ENCODE measurements at places on chromosomes 2 and 18.
A peak's percentile ranks its signal among the peaks of the same experiment; 100 is the strongest.

DNA sequence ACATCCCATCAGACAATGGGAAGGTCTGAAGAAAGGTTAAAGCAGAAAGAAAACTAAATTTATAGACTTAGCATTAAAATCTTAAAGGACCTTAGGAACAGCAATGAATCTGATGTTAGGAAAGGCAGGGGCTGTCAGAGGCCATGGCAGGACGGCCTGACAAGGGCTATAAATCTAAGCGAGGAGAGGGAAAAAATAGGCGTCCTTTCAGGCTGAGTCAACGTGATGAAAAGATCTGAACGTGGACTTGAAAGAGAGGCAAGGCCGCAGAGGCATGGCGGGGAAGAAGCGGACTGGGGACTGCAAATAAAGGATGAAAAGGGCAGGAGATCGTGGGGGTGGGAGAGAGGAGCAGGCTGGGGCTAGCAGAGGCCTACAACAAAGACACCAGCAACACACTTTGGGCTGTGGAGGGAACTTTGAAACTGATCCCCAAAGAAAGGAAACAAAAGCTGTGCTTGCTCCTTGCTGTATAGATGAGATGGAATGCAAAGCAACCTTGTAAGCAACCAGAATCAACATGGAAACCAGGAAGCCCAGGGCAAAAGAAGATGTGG, 145.6 kb downstream of the NRP2 start:
- DNase-seq, result no peak

GRCh38 chr18:36153203-36153602, 23.5 kb downstream of the ELP2 start:
- DNase-seq, result peak; percentile 91

- no peak for DNase-seq
Observed at GRCh38 chr18:75200605-75201280, 8.2 kb downstream of the PTGR3 start.

- DNase-seq, result peak; percentile 54
Observed at GRCh38 chr2:174341293-174341994, 6.7 kb downstream of the SP9 start.

DNA sequence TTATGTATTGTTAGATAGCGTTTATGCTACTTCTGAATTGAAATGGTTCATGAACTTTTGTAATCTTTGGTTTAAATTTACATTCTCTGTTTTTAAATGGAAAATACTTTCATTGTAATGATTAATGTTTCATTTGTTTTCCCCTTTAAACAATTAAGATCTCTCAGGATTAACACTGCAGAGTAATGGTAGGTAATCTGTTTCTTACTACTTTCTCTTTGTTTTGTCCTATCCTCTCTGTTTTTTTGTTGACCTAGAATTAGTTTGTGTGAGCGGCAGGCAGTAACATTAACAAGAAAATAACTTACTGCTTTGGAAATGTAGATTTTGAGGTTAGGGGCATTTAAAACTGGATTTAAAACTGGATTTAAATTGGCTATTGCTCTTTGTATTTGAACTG, 19.1 kb downstream of the SMAD4 start:
- no peak for DNase-seq

GRCh38 chr2:196274387-196274809, 103.0 kb upstream of the STK17B start:
- DNase-seq, result no peak

DNA sequence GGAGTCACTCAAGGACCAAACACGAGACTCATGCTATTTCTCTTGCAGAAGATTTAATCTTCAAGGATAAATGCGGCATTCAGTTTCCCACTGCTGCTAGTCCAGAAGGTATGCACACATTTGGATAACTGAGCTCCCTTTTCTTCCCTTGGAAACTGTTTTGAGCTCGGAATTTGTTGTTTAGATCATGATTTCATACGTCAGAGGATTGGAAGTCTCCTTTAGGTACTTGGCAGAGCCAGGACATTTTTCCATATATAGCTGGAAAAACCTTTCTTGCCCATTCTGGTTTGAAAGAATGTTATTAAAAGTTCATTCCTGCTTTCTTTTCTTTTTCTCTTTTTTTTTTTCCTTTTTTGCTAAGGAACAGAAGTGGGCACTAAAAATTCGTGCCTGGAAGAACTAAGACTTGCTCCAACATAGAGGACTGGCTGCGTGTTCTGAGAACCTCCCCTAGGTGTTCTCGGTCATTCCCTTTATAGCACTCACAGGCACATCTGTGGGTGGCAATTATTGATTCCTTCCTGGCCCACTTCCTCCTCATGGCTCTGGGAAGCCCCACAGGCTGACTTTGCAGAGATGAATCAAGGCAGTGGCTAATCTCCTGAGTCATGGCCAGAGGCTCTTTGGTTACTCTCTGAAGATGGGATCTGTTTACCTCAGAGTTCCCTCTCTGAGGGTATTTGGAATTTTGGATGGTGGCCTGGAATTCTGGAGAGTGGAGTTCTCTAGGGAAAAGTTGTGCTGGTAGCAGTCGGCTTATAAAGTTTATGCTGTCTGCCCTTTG, 104.8 kb downstream of the PLCL1 start:
- no peak for DNase-seq

DNA sequence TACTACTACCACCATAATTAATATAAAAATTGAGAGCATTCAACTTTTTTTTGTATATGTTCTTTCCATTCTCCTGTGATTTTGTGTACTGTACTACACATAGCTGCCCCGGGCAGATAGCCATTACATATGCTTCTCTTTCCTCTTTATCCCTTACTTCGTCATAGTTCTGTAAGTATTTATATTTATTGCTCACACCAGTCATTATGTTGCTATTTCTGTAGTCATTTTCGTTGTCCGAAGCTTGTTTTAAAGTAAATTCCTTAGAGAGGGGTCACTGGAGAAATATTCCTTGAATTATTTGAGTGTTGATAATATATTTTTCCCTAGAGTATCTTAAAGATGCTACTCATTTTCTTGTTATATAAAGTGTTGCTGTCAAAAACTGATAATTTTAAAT, 144.0 kb downstream of the CLIP4 start:
- DNase-seq, result no peak

GRCh38 chr2:196809260-196809659, at the start of gene C2orf66:
Gene C2orf66 (minus strand): TSS chr2:196809355. CDS start chr2:196809336, 19 bp downstream.
- no peak for DNase-seq

GRCh38 chr18:45617284-45617683, 2.0 kb downstream of the SLC14A2 start:
- peak; percentile 9 for DNase-seq

GRCh38 chr2:214652473-214652872, 157.0 kb downstream of the BARD1 start:
- no peak for DNase-seq

GRCh38 chr2:145068509-145068908, 548.6 kb upstream of the ZEB2 start:
- DNase-seq, result no peak

- no peak for DNase-seq
Observed at GRCh38 chr18:34003687-34004086, 221.0 kb downstream of the NOL4 start.

DNA sequence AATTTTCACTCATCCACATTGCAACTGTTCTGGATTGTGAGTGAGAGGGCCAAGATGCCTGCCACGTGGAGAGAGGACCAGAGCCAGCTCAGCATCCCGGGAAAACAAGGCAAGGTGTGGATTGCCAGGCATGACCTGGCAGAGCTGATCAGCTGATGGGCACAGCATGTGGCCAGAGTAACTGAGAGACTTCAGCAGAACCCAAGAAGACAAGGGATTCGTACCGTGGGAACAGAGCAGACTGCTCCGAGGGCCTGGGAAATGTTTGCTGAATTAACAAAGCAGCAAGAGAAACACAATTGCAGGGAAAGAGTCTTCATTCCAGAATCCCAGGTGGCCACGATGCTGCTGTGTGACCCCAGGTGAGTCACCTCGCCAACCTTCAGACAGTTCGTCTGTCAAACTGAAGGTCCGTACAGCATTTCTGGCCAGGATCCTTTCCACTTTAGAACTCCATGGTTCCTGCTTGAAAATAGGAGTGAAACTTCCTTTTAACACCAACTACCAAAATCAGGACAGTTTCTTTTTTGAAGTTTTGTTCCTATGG, 26.3 kb upstream of the POMC start:
- no peak for DNase-seq

GRCh38 chr2:171158790-171159371, 1.8 kb downstream of the TLK1 start:
- no peak for DNase-seq

DNA sequence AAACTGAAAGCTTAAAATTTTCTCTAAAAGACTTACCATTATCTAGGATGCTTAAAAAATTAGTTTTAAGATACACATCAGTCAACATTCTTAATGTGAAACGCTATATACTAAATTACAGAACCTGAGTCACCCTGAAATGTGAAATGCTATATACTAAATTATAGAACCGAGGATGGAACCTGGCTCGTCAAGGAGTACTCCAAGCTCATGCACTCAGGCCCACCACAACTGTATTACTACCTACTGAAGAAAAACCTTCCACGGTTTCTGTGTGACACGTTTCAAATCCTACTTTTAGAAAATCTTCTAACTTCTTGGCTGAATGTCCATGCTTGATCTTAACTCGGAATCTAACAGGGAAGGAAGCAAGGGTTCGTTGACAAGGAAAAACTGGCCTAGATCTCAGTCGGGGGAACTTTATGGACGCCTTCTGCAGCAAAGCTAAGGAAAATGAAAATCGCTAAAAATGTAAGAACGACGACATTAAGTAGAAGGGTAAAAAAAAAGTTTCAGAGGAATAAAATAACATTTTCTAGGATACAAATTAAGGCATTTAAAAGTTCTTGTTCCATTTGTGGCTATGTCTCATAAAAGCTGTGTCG, 1.4 kb downstream of the PRKD3 start:
- DNase-seq, result no peak

GRCh38 chr2:159890551-159891266, 92.7 kb upstream of the CD302 start:
- no peak for DNase-seq

- no peak for DNase-seq
Observed at GRCh38 chr2:66127061-66127460, 307.9 kb upstream of the MEIS1 start.

DNA sequence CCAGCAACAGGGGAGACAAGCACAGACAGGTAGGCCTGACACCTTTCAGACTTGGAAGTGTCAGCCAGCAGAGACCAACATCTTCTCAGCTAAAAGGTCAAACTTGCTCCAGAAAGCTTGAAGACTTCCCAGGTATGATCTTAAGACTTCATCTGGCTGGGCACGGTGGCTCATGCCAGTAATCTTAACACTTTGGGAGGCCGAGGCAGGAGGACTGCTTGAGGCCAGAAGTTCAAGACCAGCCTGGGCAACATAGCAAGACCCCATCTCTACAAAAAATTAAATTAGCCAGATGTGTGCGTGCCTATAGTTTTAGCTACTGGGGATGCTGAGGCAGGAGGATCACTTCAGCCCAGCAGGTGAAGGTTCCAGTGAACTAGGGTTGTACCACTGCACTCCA, 39.0 kb upstream of the SPRED2 start:
- DNase-seq, result no peak

GRCh38 chr18:48815581-48816324, 135.0 kb downstream of the SMAD7 start:
- peak; percentile 34 for DNase-seq

DNA sequence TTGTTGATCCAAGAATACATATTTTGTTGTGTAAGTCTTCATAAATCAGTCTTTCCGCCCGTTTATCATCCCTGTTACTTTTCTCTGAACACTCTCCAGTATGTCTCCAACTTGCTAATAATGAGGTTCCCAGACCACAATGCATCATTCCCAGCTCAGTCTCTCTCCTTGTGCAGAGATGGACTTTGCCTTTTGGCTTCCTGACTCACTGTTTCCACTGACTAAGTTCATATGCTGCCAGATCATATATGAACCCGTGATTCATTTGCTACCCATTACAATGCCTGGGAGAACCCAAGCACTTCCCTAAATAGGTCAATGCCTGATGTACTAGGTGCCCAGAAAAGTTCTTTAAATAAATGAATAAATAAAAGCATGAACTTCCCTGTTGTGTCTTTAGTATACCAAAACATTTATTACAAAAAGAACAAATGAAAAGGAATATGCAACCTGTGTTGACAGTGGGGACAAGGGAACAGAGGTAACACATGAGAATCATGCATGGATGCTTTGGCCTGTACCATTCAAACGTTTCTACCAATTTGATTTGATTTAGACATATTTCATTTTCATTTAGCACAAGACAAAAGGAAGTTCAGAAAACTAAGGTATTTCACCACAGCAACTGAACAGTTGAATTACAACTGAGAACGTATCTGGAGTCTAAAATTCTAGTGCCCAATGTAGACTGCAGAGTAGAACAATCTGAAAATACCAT, 215.4 kb upstream of the HNRNPA3 start:
- DNase-seq, result peak; percentile 89

- no peak for DNase-seq
Observed at GRCh38 chr2:88258208-88258607, 88.1 kb downstream of the THNSL2 start.

DNA sequence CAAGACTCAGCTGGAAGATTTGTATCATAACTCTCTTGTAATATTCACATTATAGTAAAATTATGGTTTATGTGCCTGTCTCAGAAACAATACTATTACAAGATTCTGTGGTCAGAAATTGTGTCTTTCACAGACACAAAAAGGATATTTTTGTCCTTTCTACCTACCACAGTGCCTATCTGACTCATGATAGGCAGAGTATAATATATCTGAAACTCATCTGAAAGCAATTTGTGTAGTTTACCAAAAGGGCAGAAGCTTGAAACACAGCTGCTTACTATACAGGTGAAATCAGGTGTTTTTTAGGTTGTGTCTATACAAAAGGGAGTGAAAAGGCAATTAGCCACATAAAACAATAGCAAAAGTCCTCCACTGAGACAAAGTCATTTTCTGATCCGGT, 10.9 kb downstream of the TMEM200C start:
- no peak for DNase-seq

DNA sequence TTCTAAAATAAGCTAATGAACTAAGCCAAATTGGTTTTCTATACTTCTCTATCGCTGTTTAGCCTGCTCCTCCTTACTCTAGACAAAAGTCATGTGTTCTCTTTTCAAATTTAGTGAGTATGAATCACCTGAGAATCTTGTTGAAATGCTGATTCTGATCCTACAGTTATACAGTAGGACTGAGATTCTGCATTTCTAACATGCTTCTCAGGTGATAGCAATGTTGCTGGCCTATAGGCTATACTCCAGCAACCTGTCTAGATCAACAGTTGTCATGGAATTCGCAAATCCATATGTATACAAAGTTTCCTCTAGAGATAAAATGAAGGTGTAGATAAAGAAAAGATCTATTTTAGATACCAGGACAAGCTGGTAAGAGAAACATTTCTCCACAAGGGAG, 62.9 kb downstream of the MEMO1 start:
- DNase-seq, result no peak

GRCh38 chr2:54995553-54995952, 54.7 kb downstream of the RTN4 start:
- DNase-seq, result no peak

DNA sequence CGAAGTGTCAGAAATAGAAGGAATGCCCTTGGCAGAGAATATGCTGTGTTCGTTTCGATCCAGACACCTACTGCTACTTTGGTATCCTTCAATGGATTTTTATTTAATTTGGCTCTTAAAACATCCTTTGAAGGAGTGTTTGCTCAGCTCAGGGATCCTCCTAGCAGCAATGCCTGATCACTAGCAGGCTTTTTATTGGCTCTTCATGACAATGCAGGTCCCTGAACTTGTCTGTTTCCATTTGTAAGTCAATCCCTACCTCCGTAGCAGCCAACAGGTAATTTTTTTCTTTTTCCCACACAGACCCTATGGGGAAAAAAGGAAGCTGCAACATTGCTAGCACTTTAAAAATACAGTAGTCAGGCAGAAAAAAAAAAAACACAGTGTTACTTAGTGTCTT, 366.2 kb upstream of the LRRTM1 start:
- no peak for DNase-seq

- no peak for DNase-seq
Observed at GRCh38 chr2:62770629-62771028, 65.1 kb downstream of the EHBP1 start.

All from RCC 7860 (cell line).